ENCODE measurements at places on chromosomes 5 and 9. TPM values are rescaled to one million over a fixed set of nuclear protein-coding genes. Genes with fewer than 3 reads are reported as not detected.
A peak's percentile ranks its signal among the peaks of the same experiment; 100 is the strongest.

DNA sequence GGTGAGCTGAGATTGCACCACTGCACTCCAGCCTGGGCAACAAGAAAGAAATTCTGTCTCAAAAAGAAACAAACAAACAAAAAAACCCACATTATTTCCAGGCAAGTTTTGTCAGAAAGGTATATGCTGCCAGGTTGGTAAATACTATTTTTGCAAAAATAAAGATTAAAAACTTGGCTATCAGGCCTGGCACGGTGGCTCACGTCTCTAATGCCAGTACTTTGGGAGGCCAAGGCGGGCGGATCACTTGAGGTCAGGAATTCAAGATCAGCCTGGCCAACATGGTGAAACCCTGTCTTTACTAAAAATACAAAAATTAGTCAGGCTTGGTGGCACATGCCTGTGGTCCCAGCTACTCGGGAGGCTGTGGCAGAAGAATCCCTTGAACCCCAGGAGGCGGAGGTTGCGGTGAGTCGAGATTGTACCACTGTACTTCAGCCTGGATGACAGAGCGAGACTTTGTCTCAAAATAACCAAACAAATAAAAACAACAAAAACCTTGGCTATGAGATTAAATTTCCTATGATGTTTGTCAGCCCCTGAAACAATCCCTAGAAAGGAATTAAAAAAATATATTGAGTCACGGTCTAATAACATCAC, 22.7 kb downstream of the AGXT2 start:
- DNase-seq, result no peak

- no peak for DNase-seq
These were observed 20.4 kb downstream of the CDK5RAP2 start for GRCh38 chr9:120559546-120559945.

DNA sequence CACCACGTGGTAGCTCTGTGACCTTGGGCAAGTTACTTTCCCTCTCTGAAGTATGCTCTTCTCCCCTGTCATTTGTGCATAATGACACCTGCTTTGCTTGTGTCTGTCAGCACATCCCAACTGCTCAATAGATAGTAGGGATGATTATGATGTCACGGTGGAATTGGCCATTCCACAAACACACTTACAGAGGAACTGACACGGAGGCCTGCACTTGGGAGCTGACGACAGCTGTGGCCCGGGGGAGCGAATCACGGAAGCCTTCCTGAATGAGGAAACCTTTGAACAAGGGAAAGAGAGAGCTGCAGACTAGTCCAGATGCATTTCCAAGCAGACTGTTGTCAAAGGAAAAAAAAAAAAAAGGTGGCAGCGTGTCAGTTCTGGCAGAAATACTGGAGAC, 21.0 kb downstream of the TLX3 start:
- no peak for DNase-seq

GRCh38 chr9:123697686-123698085, 232.2 kb downstream of the DENND1A start:
- no peak for DNase-seq

DNA sequence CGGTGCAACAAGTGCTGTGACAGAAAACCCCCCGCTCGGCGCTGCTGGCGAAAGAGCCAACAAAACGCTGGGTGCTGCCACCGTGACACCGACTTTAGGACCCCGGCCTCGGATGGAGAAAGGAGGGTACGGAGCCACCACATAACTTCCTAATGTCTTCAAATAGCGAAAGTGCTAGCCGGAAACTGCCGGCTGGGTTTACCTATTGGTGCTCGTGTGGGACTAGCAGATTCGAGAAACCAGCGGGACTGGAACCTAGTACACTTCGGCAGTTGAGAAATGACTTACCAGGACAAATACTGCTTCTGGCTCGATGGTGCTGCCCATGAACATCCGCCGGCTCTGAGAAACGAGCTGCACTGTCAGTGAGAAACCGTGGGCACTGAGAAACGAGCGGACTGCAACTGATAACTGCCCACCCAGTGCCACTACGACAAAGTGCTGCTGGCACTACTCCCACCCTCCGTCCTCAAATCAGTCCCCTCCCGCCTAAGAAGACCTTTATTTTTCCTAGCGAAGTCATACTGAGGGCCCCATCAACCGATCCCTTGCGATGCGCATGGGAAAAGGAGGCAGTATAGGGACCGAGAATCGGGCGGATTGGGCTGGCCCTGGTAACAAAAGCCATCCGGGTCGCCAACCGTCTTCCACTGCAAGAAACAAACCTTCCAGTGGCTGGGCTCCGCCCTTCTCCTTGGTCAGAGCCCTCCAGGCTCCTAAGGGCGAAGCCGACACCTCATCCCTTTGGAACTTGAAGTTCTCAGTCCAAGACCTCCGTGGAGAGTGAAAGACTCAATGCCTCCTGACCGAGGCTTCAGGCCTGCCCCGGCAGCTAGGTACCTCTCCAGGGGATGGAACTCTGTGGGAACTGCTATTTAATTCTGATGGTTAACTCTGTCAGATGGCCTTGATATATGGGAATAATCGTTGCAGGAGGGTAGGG, 27.0 kb upstream of the ANXA2R start:
- DNase-seq, result peak; percentile 75

GRCh38 chr5:173971681-173972345, 17.2 kb upstream of the C5orf47 start:
- DNase-seq, result no peak

DNA sequence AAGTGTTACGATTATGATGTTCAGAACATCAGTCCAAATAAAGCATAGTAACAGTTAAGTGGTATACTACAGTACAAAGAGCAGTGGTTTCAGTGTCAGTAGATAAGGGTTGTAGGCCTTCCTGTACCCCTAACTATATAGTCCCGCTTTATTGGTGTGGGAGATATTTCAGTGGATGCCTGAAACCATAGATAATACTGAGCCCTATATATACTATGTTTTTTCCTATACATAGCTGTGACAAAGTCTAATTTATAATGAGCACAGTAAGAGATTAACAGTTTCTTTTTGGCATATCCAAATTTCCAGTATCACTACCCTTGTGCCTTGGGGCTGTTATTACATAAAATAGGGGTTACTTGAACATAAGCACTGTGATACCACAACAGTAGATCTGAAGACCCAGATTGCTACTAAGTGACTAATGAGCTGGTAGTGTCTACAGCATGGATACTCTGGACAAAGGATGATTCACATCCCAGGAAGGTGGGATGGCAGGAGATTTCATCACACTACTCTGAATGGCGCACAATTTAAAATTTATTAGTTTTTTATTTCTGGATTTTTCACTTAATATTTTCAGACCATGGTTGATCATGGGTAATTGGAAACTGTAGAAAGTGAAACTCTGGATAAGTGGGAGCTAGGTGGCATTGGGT, 119.3 kb downstream of the RPS23 start:
- no peak for DNase-seq

- DNase-seq, result no peak
These were observed 48.9 kb upstream of the COL15A1 start for GRCh38 chr9:98894761-98895160.

DNA sequence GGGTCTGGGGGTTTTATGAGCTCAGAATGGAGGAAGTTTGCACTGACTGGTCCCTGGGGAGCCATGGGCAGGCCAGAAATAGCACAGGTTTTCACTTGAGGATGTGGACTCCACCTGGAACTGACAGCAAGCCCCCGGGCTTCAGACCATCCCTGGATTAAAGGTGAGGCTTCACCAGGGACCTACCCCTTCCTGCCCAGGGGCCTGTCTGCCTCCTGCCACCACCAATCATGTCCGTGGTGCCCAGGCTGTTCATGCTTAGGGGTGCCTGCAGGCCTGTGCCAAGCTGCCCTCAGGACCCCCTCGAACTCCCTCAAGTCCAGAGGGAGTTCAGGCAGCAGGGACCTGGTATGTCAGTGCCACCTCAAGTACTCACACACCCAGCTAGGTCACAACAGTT, 577.2 kb upstream of the EDIL3 start:
- DNase-seq, result no peak

DNA sequence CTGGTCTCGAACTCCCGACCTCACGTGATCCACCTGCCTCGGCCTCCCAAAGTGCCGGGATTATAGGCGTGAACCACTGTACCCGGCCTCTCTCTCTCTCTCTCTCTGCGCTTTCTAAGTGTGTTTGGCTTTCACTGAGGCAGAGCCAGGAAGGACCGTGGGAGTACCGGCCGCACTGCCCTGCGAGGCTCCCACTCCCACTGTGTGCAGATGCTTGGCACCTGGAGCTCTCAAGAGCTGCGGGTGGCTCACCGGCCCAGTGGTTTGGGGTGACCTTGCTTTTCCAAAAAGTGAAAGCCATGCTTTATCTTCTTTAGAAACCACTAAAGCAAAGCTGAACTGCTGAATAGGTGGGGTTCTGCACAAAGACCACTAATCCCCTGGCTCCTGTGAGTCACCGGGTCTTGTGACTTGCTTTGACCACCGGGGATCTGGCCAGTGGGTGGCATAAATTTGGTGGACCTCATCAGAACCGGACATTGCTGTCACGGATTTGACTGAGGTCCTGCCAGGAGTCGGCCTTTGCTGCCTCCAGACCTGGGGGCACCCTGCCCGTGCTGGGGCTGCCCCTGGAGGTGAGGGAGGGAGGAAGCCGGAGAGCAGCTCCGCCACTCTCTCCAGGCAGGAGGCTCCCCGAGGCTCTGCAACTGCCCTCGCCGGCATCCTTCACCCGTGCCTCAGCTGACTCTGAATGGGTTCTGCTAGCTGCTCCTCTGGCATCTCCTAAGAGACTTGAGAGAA, 228.9 kb downstream of the FANCC start:
- DNase-seq, result no peak

TOR2A gene
- total RNA-seq, result 21.9 TPM

ZFAND5 gene
- 159 TPM for total RNA-seq

FAM81B gene
- total RNA-seq, result 0.47 TPM

GGTA1 gene
- total RNA-seq, result 7.4 TPM

SNX18 gene
- total RNA-seq, result 29.2 TPM

GKAP1 gene
- 0.78 TPM for total RNA-seq
